Stimulated activated CD4-positive, alpha-beta T cell treated with anti-CD3 and anti-CD28 coated beads, Interleukin-2, amount 100 ng/mL, for 4 hours (primary cell): ENCODE measurements at places on chromosomes 11 and 22.

DNA sequence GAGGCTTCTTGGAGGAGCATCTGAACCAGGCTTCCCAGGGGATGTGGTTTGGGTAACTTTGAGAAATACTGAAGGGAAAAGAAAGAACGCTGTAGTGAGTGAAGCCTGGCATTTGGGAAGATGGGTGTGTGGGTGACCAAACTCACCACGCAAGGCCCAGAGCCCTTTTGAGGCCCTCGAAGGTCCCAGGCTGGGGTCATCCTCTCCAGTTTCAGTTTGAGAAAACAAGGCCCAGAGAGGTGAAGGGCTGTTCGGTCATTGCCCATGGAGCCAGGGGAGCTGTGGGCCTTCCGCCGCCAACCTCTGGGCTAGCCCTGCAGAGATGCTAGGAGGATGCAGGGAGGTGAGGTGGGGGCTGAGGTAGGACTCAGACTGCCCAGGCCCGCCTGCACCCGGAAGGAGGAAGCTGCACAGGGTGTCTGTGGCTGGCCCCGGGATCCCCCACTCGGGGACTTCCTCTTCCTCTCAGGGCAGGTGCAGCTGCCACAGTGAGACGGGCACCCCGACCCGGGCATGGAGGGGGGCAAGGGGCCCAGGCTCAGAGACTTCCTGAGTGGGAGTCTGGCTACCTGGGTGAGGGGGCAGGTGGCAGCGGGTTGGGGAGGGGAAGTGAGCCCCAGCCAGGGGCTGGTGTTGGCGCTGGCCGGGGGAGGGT lies at the start of gene CCDC88B:
Gene CCDC88B, plus strand, starts transcription at position 451 of the 655 bp plus-strand sequence. Its CDS starts 63 bp downstream, at position 514.
- DNase-seq: peak; percentile 66

DNA sequence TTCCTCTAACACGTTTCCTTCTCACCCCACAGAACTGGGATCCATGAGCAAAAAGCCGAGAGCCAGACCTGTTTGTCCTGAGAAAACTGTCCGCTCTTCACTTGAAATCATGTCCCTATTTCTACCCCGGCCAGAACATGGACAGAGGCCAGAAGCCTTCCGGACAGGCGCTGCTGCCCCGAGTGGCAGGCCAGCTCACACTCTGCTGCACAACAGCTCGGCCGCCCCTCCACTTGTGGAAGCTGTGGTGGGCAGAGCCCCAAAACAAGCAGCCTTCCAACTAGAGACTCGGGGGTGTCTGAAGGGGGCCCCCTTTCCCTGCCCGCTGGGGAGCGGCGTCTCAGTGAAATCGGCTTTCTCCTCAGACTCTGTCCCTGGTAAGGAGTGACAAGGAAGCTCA lies 24.0 kb downstream of the CD5 start:
- no peak for DNase-seq

DNA sequence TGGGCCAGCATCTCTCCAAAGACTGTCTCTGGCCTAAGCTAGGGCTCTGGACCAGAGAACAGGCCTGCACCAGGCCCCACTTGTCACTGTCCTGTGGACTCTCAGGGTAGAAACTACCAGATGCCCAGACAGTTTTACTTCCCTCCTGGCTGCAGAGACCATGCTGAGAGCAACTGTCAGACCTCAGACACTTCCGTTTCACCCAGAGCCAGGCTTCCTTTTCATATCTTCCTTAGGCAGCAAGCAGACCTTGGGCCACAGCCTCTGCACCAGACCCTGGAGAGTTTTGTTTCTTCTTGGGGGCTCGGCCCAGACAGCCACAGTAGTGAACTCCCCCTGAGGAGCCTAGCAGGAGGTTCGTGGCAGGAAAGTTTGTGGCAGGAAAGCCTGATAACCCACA lies 12.1 kb upstream of the FCHSD2 start:
- no peak for DNase-seq

GRCh38 chr11:124122123-124122522 lies 6.9 kb downstream of the VWA5A start:
- DNase-seq: no peak

- DNase-seq: peak; percentile 82
Measured at GRCh38 chr22:22721681-22722354, 77.4 kb downstream of the GGTLC2 start.

DNA sequence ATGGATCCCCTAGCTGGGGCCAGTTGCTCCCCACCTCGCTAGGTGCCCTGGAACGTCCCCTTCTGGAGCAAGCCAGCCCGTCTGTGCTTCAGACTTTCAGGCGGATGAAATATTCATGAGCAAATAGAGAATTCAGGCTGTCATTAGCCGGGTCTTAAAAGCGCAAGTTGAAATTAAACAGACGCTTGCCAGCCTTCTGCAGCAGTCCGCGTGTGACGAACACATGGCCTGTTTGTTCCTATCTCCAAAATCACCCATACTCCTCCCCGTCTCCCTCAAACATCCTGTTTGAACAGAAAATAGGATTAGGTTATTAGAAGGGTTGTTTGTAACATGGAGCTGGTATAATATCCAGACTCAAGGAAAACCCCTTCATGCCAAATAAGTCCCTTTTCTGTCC lies 38.7 kb downstream of the MYO18B start:
- no peak for DNase-seq

DNA sequence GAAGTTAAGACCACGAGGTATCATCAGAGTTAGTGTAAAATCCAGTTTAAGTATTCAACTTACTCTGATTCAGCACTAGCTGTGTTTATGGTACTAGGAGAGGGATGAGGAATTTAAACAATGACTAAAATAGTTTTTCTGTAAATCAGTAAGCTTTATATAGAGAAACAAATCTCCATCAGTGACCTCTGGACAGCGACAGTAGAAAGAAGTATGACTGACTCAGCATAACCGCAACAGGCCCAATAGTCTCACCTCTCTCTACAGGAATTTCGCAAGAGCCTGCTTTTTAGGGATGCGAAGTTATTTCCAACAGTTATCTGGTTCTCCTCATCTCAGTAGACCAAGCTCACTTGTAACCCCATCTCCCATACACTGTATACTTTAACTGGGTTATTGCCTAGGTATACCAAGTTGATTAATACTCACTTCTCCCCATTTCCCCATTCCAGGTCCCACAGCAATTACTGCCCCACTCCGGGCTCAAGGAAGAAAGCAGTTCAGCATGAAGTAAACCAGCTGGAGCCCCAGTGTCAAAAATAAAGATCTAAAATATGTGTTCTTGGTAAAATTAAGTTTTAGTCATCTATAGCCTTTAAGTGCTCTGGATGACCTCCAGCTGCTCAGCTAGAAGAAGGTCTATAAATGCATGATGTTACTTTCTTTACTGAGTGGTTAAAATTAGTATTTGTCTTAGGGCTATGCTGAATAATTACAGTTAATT lies 770.6 kb upstream of the CCDC90B start:
- no peak for DNase-seq

DNA sequence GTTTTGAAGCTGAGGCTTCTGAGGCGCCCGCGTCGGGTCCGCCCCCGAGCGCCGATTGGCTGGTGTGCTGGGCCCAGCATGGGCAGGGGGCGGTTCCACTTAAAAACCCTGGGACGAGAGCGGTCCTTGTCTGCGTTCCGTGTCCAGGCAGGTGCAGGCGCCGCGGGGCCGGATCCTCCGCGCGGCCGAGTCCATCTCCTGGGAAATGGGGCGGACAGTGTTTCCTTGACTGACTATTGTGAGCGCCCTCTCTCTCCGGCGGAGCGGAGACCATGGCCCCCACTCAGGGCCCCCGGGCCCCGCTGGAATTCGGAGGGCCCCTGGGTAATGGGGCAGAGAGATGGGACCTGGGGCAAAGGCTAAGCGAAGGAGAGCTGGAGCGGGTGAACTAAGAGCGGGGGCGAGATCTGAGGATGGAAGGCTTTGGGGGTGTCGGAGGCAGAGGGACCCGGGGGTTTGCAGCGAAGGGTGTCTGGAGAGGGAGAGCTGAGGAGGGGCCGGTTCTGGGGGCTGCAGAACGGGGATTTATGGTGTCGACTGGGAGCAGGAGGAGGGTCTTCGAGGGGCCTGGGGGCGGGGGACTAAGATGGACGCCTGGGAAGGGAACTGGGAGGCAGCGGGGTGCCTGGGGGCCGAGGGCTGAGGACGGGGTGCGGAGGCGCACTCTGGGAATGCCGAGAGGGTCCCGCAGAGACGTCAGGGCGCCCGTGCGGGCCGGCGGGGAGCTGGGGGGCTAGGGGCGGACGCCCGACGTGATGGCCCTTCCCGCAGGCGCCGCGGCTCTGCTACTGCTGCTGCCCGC lies at the start of gene TM7SF2:
Gene TM7SF2, plus strand, starts transcription at position 129 of the 802 bp plus-strand sequence. Its CDS starts 144 bp downstream, at position 273.
- peak; percentile 93 for DNase-seq

DNA sequence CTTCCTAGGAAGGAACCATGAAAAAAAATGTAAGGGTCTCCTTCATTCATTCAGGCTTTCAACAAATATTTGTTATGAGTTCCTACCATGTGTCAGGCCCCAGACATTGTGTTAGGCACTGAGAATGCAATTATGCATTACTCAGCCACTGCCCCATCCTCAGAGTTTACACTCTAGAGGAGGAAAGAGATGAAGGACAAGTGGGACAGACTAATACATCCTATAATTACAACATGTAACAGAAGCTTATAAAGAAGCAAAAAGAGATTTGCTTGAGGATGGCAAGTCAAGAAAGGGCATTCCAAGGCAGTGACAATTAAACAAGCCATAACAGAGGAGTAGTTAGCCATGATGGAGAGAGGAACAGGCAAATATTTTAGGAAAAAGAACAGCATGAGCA lies 78.6 kb downstream of the FAM168A start:
- no peak for DNase-seq

DNA sequence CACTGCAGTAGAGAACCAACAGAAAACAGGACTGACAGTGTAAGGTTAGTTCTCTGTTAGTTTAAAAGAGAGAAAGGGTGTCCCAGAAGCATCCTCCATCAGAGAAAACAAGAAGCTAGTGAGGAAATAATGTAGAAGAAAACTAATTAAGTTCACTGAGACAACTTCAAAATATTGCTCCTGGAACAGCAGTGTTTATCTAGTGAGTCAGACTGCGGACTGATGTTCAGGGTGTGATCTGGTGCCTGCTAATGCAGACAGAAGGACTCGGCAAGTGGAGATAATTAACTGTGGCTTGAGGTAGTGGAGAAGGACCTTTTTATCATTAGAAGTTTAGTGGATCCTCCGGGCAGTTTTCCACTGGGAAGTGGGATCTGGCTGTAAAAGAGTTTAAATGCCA lies 55.4 kb downstream of the CDON start:
- DNase-seq: no peak

GRCh38 chr22:24107661-24108060 lies 73.6 kb upstream of the SUSD2 start:
- no peak for DNase-seq

DNA sequence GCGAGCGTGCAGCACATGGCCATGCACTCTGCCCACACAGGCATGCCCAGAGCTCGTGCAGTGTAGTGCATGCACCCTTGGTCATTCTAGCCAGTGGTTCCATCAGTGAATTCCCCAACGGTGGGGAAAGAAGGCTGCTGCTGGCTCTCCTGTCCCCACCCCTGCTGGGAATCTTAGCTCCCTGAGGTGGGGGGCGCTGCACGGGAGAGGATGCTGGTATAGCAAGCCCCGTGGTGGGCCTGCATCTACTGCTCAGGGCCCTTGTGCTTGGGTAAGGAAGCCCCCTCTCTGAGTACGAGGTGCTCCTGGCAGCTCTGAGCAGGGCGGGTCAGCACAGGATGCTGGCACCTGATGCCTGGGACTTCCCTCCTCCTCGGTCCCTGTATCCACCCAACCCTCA lies 18.5 kb upstream of the BAIAP2L2 start:
- DNase-seq: no peak
